ENCODE measurements at places on chromosomes 13 and 19.
A peak's percentile ranks its signal among the peaks of the same experiment; 100 is the strongest.

GRCh38 chr19:30387311-30388115 lies 15.3 kb downstream of the ZNF536 start:
- no peak for DNase-seq

GRCh38 chr13:98203646-98204326 lies 26.7 kb upstream of the RNF113B start:
- no peak for DNase-seq

DNA sequence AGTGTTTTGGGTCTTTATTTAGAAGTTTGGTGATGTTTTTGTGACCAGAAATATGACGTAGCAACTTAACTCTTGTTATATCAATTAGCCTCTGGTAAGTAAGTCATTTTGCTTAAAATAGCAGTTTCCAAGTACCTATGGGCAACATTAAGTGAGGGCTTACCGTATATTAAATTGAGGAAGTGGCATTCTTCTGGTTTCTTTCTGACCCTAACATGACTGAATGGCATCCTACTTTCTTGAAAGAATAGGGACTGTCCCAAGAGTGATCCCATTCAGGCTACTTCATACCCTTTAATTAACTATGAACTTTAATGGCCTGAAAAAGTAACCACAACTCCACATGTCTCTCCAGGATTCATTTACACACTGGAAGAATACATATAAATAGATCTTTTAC lies 106.6 kb downstream of the MZT1 start:
- DNase-seq, result no peak

- DNase-seq, result no peak
Observed at GRCh38 chr19:41421314-41421713, 5.9 kb downstream of the B3GNT8 start.

- DNase-seq, result peak; percentile 79
Observed at GRCh38 chr19:6126335-6126974, 9.0 kb upstream of the ACSBG2 start.

GRCh38 chr13:112764864-112765561 lies 75.2 kb downstream of the ATP11A start:
- DNase-seq, result no peak

- no peak for DNase-seq
Observed at GRCh38 chr13:26220575-26220974, 1.5 kb downstream of the RNF6 start.

DNA sequence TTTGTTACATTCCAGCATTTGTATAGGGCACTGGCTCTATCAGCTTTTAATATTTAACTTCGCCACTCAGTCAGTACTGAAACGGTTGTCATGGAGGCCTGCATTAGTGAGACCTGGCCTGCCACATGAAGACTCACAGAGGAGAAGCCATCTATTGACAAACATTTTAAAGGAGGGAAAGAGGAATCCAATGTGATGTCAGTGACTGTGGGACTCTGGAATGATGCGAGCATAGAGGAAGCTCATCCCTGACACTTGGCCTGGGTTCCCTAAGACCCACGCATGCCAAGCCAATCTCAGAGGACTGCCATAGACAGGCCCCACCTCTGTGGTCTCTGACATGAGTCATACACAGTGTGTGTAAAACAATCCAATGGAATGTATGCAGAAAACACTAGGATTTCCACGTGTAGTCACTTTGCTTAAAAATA lies 7.9 kb upstream of the DPY19L3 start:
- DNase-seq, result no peak

- no peak for DNase-seq
Observed at GRCh38 chr13:23018143-23018542, 162.6 kb upstream of the SGCG start.

GRCh38 chr13:113920606-113921286 lies 53.1 kb downstream of the C13orf46 start:
- peak; percentile 22 for DNase-seq

DNA sequence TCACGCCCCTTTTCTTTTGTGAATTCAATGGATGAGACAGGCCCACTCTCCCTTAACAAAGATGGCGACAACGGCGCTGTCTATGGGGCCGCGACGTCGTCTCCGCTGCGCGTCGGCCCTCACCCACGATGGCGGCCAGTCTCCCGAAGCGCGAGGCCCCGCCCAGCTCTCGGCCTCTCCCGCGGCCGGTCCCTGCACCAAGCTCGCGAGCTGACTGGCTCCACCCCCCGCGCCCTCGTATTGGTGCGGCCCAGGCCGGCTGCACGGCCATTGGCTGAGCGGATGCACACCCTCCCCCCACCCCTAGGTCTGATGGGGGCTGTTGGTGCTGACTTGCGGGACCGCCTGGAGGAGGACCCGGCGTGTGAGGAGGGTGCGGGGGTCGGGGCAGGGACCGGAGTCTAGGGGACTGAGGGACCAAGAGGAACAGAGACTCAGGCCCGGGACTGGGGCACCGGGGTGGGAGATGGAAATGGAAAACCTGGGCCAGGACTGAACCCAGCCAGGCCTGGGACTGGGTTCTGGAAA lies 4.8 kb downstream of the SPHK2 start:
- peak; percentile 98 for DNase-seq
